ENCODE measurements at places on chromosomes 12 and 14. TPM values are rescaled to one million over a fixed set of nuclear protein-coding genes. Genes with fewer than 3 reads are reported as not detected.

- no peak for DNase-seq
Measured at GRCh38 chr12:131370321-131370720, 340.6 kb upstream of the SFSWAP start.

DNA sequence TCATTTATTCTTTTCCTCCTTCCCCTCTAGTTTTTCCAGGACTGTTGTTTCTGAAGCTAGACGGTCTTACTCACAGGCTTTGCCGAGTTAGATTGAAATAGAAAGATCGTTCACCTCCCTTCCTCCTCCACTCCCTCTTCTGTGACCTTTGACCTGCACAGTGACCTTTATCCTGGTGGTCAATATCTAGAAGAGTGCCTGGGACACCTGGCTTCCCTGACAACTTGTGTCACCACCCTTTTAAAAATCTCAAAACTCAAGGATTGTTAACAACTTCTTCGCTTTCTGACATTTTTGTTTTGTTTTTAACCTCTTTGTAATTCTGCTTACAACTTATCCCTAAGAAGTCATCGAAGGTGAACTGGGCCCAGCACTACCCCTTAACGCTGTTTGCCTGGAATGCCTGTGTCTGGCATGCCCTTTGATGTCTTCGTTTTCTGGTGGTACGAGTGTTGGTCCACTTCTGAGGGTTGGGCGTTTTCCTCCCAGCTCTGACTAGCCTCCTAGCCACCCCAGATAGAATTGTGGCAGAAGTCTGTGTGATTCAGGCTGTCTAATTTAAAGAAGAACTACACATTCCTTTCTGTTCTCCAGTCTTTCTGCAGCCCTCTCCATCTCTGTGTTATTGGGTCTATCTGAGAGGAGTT is 2.8 kb upstream of the KRT75 start:
- no peak for DNase-seq

ART4 gene
- polyA plus RNA-seq = not detected

DNA sequence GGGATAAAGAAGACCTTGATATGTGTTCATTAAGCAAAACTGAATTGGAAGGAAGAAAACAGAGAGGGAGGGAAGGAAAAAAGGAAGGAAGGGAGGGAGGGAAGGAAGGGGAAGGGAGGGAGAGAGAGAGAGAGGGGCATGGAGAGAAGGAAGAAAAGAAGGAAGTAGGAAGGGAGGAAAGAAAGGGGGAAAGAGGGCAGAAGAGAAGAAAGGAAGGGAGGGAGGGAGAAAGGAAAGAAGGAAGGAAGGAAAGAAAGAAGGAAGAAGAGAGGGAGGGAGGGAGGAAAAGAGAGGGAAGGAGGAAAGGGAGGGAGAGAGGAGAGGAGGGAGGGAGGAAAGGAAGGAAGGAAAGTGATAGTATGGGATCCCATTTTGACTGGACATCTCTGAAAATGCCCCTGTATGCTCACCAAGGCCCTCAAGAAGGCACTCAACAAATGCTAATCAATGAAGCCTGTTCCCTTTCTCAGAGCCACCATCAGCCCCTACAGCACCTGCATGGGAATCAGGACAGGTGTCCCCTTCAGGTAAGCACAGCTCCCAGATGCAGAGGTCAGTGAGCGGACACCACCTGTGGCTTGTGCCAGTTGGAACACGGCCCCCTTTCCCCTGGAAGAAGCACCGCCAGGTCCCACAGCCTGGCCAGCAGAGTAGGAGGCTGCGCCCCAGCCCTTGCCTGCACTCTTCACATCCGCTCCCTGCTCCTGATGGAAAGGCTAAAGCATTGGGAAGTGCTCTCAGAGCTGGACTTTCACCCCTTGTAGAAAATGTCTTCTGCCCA is 161.4 kb upstream of the DIO3 start:
- DNase-seq = no peak

SLC6A15 gene
- 12.0 TPM for polyA plus RNA-seq

- peak; percentile 56 for DNase-seq
Measured at GRCh38 chr12:106246891-106247673, 738 bp downstream of the CKAP4 start.

ASB2 gene
- 0.92 TPM for polyA plus RNA-seq

GRCh38 chr12:39441189-39441962 is 1.5 kb downstream of the KIF21A start:
- DNase-seq = no peak

TC2N gene
- polyA plus RNA-seq = 7.7 TPM

CPSF2 gene
- polyA plus RNA-seq = 22.1 TPM

DNA sequence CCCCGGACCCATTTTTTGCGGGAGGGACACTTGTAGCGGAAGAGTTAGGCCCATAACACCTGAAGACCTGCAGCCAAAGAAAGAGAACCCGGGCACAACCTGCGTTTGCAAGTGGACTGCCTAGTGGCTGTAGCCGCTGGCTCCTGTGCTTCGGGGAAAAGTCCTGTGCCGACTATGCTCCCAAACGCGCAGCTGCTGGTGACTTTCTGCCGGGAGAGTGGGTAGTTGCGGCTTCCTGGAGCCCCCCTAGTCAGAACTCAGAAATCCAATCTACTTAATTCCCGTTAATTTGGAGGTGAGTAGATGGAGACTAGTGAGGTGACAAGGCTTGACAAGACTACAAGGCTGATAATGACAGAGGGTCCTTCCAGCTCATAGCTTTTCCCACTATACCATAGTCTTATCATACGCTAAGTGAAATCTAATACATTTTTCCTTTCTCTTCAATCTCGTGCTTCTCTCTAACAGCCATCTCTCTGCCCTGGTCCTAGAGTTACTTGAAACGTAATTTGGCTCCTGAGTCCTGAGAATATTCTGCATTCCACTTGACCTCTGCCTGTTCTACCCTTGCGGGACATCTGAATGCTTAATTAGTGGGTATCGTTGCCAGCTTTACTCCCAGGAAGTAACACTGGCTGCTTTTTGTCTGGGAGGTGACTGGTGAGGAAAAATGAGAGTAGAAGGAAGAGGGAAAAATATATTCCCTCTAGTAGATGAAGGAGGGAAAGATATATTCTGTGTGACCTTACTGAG is 556 bp downstream of the MTHFD1 start:
- DNase-seq = peak; percentile 20

TAS2R10 gene
- not detected for polyA plus RNA-seq

- DNase-seq = no peak
Measured at GRCh38 chr12:102069707-102070106, 7.9 kb upstream of the WASHC3 start.

HOXC13 gene
- 9.1 TPM for polyA plus RNA-seq

DNA sequence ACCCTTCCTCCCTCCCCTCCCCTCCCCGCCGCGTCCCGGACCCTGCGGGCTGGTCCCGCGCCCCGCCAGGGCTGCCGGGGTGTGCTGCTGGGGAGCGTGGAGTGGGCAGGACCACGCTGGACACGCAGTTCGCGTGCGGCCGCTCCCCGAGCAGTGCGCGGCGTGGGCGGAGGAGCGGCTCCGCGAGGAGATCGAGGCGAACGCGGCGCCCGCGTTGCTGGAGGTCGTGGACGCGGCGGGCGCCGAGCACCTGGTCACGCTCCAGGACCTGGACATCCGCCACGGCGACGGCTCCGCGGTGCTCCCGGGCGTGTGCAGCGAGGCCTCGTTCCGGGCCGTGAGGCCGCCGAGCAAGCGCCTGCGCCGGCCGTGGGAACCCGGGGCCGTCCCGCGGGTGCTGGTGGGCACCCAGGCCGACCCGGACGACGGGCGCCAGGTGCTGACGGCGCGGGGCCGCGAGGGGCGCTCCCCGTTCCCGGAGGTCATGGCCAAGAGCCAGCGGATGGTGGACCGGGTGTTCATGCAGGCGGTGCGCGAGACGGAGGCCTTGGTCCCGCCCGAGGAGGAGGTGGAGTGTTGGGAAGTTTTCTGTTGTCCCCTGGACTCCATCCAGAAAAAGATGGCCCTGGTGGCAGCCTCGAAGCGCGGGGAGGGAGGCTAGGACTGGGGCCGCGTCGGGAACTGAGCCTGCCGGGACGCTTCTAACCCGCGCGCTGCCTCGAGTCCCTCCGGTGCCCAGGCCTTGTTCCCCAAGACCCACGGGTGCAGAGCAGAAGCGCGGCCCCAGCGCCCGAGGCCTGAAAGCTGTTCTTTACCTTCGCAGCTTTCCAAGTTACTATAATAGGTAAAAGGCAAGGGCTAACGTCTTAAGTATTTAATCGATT is 54.7 kb upstream of the EIF5 start:
- DNase-seq = no peak

GRCh38 chr14:93741556-93742230 is 46.6 kb downstream of the PRIMA1 start:
- no peak for DNase-seq

GLIPR1L1 gene
- polyA plus RNA-seq = not detected

DNA sequence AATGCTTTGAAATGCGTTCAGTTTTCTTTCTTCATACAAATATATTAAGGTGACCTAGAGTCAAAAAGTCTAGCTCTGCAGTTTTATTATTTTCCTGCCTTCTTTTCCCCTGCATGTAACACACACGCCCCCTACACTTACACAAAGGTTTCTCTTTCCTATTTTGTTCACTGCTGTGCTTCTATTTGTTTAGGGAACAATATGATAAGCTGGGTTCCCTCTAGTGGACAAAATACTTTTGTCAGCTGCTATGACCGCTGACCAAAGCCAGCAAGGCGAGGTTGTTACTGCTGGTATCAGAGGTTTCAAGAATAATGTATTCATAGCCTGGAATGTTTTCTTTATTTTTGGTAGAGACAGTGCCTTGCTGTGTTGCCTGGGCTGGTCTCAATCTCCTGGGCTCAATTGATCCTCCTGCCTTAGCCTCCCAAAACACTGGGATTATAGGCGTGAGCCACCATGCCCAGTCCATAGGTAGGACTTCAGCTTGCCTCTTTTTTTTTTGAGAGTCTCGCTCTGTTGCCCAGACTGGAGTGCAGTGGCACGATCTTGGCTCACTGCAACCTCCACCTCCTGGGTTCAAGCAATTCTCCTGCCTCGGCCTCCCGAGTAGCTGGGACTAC is 33.4 kb downstream of the FNTB start:
- peak; percentile 62 for DNase-seq

DDX51 gene
- 12.5 TPM for polyA plus RNA-seq

AICDA gene
- polyA plus RNA-seq = not detected

IAPP gene
- polyA plus RNA-seq = not detected

DNA sequence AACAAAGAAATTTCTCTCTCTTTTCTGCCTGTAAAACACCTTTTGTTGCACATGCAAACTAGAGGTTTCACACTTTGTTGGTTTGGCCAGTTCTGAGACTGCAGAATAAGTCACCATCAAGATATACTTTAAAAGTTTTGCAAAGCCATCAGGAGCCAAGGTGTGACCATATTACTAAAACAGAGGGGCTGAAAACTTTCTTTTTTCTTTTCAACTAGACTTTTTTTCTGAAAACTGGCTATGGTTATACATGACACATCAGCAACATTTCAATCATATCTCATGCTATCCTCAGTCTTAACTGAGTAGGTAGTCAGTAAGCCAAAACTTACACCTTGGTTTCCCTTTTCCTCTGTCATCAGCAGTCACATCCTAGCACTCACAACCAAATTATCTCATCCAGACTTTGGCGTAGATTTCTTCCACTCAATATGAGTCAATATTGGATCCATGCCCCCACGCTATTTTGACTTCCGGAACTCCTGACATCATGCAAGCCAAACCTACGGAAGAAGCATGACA is 4.1 kb upstream of the IFNG start:
- DNase-seq = no peak

- no peak for DNase-seq
Measured at GRCh38 chr14:22012452-22012851, 338.8 kb upstream of the OR4E1 start.

NFATC4 gene
- 0.12 TPM for polyA plus RNA-seq

DNA sequence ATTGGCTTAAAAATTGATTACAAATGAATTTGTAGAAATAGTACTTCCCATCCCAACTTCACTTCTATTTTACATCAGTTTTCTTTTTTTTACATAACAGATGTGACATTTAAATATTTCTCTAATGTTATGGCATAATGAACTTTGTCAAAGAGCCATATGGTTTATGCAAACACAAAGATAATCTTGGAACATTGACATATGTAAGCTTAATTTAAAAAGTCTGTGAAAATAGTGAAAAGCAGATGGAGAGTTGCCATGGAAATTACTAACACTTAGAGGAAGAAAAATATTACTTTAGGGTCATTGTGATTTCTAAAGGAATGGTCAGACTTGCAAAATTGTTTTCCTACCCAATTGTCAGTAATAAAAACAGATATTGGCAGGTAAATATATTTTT is 232.4 kb downstream of the AEBP2 start:
- no peak for DNase-seq

DNA sequence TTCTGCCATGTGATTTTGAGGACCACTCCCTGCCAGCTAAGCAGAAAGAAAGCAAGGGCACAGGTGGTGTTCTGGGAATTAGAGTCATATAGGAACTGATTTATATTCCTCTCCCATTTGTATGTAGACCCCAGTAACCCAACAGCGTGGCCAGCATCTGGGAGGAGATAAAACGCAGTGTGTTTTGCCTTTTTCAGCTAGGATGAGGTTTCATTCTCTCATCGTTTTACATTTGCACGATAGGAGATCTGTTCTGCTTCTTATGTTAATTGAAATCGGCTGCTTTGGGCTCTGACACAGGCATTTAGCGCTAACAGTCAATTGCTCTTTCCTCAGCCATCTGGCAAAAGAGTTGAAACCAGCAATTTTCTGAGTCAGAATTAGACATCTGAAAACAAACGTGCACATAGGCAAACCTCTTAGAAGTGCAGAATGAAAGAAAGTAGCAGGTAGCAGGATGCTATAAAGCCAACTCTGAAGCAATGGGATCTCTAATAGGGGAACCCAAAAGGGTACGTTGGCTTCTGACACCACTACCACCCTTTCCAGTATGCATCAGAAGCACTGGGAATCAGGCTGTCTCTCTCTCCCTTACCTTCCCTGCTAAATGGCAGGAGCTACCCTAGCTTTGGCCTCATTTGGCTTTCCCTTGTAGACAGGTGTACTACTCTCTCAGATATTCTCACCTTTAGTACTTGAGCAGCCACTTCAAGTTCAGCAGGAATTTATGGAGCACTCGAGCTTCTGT is 219.1 kb downstream of the PHLDA1 start:
- no peak for DNase-seq

DNA sequence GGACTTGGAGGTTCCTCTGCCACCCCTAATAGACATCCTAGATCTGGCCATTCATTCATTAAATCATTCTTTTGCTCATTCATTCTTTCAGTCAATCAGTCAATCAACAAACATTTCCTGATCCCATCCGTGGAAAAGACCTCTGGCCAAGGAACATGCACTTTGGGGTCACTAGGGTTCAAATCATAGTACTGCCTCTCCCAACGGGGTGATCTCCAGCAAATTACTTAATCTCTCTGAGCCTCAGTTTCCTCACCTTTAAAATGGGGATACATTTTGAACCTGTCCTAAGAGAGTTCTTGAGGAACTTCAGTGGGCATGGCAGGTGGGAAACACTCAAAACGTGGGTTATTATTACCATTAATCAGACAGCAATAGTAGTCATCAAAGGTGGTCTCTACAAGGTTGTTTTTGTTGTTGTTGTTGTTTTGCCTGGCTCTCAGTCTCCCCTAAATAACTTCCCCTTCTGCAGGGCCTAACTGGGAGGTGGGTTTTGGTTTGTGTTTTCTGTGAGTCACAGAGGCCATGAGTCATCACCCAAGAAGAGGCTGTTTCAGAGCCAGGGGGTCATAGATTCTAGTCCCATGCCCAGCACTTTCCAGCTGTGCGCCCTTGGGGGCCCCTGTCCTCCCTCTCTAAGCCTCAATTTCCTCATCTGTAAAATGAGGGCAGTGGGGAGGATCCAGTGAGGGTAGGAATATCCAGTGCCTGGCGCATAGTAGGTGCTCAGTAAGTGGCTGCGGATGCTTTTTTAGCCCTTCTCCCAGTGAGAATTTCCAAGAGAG is 16.9 kb upstream of the FAM222A start:
- DNase-seq = no peak

RIMKLB gene
- 12.9 TPM for polyA plus RNA-seq

FAM90A1 gene
- polyA plus RNA-seq = not detected
